ENCODE measurements at places on chromosomes 11 and 22.
A peak's percentile ranks its signal among the peaks of the same experiment; 100 is the strongest.

DNA sequence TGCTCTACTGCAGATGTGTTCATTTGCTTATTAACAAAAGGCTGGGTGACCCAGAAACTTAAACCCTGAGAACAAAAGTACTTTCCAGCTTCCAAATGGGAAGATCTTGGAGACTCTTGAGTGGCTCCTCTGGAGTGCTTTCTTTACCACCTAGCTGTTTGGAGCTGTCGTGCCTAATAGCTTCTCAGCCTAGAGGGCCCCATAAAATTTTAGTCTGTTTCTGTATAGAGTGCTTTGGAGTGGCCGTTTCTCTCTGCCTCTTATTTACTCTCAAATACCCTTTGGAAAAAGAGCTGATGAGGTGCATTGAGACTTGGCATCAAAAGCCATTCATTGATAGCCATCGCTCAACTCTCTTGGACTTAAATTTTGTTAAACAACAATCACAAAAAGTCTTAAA is 50.7 kb downstream of the ZNRF3 start:
- no peak for DNase-seq

GRCh38 chr11:9527481-9528135 is 45.9 kb upstream of the WEE1 start:
- DNase-seq = peak; percentile 60

GRCh38 chr11:82831364-82831763 is 68.9 kb downstream of the PRCP start:
- no peak for DNase-seq

- no peak for DNase-seq
These were observed 115.5 kb downstream of the MSANTD4 start for GRCh38 chr11:105906517-105906916.

DNA sequence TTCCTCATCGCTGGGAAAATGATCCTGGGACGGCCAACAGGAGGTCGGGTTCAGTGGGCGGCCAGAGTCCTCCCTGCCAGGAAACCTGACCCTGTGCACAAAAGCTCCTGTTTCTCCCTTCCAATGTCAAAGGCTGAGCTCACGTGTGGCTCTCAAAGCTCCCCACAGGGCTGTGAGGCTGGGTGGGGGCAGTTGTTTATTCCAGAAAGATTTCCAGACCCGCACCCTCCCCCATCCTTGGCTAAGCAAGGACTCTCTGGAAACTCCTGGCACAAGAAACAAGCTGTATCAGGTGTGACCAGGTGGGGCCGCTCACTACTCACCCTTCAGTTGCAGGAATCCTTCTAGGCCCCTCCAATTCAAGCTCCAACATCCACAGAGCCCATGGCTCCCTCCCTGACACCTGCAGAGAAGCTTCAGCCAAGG is 131.9 kb downstream of the SHANK2 start:
- DNase-seq = no peak

DNA sequence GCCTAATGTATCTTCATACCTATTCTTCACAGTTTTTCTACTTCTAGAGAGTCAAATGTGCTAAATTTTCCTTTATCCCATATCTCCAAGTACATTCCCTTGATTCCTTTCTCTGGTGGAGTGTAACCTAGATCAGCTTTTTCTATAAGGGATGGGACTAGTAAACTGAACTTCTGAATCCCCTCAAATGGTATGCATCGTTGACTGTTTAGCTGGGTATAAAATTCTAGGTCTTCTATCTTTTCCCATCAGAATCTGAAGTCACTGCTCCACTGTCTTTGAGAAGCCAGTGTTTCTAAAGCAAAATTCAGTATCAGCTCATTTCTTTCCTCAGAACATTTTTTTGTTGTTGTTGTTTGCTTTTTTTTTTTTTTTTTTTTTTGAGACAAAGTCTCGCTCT is 1256.8 kb downstream of the BRD1 start:
- no peak for DNase-seq

- peak; percentile 64 for DNase-seq
These were observed 7.9 kb downstream of the NCAM1 start for GRCh38 chr11:112968941-112969713.

- no peak for DNase-seq
These were observed 186.8 kb downstream of the FAM181B start for GRCh38 chr11:82546661-82547557.

DNA sequence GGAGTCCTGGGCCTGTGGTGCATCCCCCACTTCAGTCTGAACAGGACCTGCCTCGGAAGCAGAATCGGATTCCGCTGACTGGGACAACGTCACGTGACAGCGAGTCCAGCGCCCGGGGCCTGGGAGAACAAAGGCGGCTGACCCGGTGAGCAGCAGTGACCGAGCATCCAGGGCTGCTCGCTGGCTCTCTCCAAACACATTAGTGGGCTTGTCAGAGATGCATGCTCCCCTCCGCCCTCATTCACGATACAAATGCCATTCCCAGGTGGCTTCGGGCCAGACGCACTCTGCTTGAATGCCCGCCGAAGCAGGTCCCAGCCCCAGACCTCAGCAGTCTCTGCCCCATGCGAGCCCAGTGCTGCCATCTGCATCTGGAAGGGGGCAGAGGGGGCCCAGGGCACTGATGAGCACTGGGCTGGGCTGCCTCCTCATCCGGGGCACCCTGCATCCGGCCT is 91.0 kb downstream of the WNT7B start:
- DNase-seq = no peak

DNA sequence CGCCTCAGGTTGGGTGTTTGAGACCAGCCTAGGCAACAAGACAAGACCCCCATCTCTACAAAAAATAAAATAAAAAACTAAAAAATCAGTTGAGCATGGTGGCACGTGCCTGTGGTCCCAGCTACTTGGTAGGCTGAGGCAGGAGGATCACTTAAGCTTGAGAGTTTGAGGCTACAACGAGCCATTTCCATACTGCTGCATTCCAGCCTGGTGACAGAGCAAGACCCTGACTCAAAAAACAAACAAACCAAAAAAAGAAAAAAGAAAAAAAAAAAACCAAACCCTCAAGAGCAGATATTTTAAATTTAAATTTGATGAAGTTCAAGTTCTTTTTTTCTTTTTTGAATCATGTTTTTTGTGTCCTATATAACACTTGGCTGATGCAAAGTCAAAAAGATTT is 7.2 kb upstream of the CCDC83 start:
- DNase-seq = no peak

DNA sequence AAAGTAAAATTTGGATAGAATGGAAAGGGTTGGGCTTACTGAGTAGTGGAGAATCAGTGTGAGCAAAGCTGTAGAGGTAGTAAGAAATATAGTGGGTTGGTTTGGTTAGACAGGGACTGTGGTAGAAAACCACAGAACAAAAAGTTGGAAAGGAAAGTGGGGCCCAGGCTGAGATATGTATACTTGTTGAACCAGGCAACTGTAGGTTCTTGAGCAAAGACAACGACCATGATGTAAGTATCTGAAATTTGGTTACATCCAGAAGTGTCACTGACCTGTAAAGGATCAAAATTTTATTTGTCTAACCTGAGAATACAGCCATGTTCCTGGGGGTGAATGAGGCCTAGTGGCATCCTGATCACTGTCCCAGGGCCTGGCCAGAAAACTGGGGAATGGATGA is 114.1 kb downstream of the STIM1 start:
- DNase-seq = no peak

GRCh38 chr11:28963187-28963586 is 855.0 kb downstream of the METTL15 start:
- no peak for DNase-seq

DNA sequence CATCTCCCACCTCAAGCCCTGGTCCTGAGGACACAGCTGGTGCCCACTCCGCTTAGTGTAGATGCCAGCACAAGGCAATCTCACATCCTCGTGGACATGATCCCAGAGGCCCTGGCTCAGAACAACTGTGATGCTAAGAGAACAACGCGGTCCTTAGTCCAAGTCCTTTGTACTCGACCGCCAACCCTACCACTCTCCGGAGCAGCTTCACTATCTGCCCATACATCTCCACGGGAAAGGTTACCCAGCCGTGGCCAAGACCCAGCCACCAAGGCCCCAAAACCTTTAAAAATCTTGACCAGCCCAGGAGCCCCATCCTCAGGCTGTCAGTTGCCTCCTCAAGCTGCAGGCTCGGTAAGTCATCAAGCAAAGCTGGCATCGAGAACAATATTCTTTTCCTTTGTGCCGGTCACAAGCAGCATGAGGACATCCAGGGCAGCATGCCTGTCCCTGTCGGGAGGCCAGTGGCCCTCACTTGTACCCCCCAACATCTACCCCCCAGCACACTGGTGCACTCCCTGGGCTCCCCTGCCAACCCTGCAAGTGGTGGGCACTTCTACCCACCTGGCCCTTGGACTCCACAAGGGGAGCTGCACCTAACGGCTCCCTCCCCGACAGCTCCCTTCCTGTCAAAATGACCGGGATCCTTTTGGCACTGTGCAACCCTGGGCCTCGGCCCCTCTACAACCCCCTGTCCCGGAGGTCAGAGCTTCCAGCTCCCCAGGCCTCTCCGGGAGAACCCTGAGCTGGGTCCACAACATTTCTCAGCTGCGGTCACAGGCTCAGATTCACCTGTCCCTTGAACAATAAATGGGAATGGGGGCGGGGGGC is 2.5 kb downstream of the OSBPL5 start:
- DNase-seq = no peak

- DNase-seq = no peak
These were observed 6.6 kb downstream of the WT1 start for GRCh38 chr11:32428665-32429303.

DNA sequence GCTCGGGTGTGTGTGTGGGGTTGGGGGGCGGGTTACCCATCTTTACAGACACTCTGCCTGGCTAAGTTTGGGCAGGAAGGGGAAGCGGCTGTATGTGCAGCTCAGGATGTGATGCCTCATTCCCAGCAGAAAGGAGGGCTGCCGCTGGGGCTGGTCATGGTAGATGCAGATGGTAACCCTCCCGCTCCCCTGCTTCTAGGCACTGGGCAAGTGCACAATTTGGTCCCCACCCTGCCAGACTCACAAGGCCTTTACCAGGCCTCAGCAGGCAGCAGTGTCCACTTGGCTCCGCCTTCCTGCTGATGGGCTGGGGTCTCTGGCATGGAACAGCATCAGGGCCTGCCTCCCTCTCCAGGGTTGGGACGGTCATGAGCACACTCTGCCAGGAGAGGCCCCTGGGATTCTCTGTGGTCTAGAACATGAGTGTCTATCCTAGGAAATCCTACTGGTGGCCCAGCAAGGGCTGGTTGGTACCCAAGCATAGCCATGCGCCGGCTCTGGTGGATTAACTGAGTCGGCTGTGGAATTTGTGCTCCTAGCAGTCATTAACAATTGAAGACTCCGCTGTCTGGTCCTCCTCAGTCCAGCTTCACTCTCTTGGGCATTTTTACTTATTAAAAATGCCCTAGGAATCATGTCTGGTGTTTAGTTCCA is 4.2 kb downstream of the LMO1 start:
- no peak for DNase-seq

GRCh38 chr22:37213941-37214730 is 1.9 kb upstream of the SSTR3 start:
- no peak for DNase-seq

DNA sequence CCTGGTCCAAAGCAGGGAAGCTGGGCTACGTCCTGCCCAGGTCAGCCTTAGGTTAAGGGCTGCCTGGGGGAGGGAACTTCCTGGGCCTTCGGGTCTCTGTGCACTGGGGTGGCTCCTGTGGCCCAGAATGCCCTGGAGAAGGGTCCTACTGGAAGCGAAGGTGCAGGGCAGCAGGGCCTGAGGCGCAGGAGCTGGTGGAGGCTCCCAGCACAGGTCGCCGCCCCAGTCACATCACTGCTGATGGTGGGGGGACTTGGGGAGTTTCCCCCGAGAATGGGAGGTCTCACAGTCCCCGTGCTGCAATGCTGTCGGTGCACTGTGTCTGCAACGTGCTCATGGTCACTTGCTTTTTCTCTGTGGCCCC is 815 bp upstream of the SMIM38 start:
- DNase-seq = no peak

DNA sequence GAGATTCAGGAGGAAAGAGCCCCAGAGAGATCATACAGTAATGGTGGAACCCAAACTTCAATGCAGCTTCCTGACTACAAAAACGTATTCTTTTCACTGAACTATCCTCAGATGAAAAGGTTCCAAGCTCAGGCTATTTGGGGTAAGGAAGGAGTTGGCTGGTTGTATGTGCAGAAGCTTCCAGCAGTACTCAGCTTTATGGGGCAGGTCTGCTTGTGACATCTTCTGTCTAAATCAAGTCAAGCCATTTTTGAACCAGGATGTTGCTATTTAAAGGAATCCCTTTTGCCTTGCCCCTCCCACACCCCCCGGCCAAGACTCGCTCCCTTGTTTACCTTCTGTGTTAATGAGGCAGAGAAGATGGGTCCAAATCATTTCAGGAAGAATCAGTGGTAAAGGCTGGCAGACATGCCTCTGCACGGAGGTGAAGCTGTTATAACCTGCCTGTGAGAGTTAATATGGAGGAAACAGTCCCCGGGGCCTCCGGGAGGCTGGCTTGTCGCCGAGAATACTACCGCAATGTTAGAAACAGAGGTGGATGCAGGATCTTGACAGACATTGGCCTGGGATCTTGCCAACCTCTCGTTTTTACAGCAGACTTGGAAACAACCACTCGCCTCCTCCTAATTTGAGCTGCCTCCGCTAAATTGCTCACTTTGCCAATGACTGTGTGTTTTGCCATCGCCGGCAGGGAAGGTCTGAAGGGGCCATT is 45.4 kb downstream of the TIMP3 start:
- DNase-seq = peak; percentile 47

DNA sequence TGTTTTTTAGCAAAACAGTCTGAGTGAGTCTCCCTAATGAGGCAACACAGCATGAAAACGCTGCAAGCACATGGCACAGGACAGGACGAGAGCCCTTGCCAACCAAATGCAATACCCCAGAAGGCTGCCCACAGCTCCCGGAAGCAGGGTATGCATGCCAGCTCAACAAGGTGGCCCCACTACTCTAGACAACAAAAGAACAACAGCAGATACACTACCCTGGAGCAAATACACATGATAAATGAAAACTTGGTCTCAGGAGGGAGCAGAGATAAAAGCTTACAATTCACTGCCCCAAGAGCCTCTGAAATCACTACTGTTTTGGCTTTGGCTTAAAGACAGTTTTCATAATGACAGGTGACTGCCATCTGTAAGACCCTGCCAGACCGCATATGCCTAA is 785.4 kb upstream of the API5 start:
- DNase-seq = no peak

- DNase-seq = no peak
These were observed 206.6 kb downstream of the GRIK4 start for GRCh38 chr11:120718171-120718570.

DNA sequence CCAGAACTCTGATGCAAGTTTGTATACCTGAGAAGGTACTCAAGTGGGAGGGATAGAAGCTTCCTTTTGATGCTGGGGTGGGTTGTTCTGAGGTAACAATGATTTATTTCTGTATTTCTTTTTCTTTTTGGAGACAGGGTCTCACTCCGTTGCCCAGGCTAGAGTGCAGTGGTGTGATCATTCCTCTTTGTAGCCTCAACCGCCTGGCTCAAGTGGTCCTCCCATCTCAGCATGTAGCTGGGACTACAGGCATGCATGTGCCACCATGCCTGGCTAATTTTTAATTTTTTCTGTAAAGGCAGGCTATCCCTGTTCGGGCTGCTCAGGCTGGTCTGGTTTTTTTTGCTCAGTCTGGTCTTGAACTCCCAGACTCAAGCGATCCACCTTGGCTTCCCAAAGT is 7.9 kb downstream of the KDM2A start:
- no peak for DNase-seq

All from umbilical cord (tissue), 2 donors.